Substantia nigra (tissue), 51 donors: ENCODE measurements at places on chromosomes 1 and 21.
A peak's percentile ranks its signal among the peaks of the same experiment; 100 is the strongest.

- DNase-seq = no peak
Measured at GRCh38 chr1:14141656-14142055, 441.7 kb downstream of the PRDM2 start.

DNA sequence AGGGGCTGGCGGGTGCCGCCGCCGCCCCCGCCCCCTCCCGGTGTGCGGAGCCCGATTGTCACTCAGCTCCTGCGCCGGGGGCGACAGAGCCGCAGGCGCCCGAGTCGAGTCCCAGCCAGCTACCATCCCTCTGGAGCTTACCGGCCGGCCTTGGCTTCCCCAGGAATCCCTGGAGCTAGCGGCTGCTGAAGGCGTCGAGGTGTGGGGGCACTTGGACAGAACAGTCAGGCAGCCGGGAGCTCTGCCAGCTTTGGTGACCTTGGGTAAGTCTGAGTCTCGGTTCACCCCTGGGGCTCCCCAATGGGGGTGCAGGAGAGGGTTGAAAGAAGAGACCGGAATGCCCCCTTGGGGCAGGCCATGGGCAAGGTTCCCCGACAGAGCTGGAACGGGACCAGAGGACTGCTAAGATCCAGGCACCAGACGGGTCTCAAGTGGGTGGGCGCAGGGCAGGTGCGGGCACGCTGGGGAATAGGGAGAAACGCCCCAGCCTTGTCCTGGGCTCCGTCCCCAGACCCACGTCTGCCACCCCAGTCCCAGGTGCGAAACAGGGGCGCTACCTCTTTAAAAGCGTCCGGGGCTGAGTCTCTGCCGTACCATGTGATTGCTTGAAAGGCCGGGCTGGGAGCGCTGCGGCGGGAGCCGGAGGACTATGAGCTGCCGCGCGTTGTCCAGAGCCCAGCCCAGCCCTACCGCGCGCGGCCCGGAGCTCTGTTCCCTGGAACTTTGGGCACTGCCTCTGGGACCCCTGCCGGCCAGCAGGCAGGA, at the start of gene ADORA1:
TSS of gene ADORA1 (plus strand) at position 61 of the 765 bp plus-strand sequence. CDS start 1,116 bp downstream, outside the sequence.
- DNase-seq = peak; percentile 81

DNA sequence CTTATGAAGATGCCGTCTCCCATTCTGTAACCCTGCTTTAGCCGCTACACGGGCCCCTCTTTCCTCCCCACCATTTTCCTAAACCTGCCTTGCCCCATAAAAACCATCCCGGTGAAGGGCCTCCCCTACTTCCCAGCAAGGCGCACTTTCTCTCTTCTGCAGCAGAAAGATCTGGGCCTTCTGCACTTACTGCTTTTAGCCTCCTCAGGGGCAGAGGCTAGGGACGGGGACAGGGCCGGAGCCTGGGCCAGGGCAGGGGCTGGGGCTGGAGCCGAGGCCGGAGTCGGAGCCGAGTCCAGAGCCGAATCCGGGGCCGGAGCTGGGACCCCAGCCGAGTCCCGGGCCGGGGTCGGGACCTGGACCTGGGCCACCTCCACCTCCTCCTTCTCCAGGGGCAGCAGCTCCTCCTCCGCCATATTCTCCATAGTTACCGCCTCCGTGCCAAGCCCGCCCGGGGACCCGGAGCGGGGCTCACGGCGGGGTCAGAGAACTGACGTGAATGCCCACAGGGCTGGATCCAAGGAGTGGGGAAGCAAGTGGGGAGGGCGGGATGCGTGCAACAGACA, 382 bp downstream of the TRMT1L start:
- no peak for DNase-seq

GRCh38 chr1:26790551-26790953, 2.8 kb downstream of the PIGV start:
- no peak for DNase-seq

GRCh38 chr21:33780631-33781030, 135.0 kb downstream of the ATP5PO start:
- no peak for DNase-seq
